ENCODE measurements at places on chromosomes 4 and X.

GRCh38 chr4:39365830-39366771 is at the start of gene RFC1:
Gene RFC1, minus strand, starts transcription at chr4:39366362. Its CDS starts 121 bp downstream, at chr4:39366241.
- peak; percentile 83 for DNase-seq

DNA sequence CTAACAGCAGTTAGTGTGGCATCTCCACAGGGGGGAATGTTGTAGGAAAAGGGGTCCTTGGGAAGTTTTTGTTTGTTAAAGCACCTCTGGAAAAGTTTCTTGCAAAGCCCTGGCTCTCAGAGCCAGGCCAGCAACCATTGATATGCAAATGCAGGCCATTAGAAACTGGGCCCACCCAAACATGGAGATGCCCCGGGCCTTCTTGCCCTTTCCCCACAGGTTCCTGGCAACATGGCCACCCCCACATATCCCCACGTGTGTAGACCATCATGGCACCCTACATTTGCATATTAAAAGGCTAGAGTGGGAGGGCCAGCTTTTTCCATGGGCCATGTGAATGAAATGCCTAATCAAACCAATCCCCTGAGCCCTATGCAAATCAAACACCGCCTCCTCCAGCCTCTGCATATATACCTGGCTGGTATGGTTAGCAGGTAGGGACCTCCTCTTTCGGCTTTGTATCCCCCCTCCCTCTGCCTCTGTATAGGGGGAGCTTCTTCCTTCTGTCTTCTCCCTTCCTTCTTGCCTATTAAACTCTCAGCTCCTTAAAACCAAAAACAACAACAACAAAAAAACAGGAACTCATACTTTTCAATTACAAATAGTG is 44.0 kb upstream of the ZCCHC13 start:
- no peak for DNase-seq

- DNase-seq: no peak
These were observed 124.2 kb upstream of the EOLA2 start for GRCh38 chrX:150062292-150063137.

DNA sequence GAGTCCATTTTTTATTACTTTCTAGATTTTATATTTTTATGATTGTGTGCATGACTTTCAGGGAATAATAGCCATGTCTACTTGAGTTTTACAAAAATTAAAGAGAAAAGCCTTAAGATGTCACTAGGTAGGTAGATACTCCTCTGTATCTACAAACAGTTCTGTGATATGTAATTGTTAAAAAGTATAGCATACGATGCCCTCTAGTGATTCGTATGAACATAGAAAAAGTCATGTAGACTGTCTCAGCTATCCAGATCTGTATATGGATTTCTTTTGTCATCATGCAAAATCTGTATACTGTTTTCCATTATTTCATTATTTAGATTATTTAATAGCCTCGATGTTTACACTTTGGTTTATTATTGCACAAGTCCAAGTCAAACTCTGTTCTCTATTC is 856.6 kb downstream of the CENPC start:
- no peak for DNase-seq

- no peak for DNase-seq
These were observed 192.2 kb downstream of the FGF13 start for GRCh38 chrX:138519296-138519695.

GRCh38 chr4:167114416-167114971 is 119.8 kb downstream of the SPOCK3 start:
- no peak for DNase-seq

DNA sequence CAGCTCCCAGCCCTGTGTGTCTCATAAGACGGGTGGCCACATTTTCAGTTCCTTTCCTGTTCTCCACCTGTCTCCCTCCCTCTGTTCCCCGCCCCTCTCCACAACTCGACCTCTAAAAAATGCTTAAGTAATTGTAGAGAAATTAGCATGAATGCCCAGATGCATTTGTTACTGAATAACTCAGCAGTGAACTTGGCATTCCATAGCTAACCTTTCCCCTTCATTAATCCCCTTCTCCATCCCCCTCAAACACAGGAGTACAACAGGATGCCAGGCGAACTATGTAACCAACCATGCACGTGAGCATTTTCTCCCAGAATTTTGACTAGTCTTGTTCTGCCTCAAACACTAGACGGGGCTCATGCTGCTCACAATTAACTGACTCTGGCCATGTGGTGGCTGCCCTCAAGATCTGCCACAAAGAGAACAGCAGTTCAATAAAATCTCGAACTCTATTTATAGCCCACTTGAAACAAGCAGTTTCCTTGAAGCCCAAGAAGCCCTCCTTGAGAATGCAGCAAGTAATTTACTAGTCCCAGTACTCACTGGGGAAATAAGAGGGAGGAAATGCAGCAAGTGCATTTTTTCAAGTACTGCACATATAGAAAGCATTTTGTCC is 351.2 kb downstream of the ARHGAP24 start:
- no peak for DNase-seq

GRCh38 chr4:10750714-10751113 is 66.1 kb upstream of the CLNK start:
- no peak for DNase-seq

GRCh38 chr4:183987987-183988392 is 82.9 kb downstream of the STOX2 start:
- DNase-seq: no peak

- no peak for DNase-seq
These were observed 76.7 kb downstream of the TAB3 start for GRCh38 chrX:30812326-30812725.

GRCh38 chr4:14520171-14520570 is 482.1 kb upstream of the CPEB2 start:
- DNase-seq: no peak

- no peak for DNase-seq
These were observed 138.8 kb downstream of the AREG start for GRCh38 chr4:74583757-74584156.

- DNase-seq: no peak
These were observed 434.7 kb upstream of the NDST4 start for GRCh38 chr4:115548123-115548522.

- DNase-seq: no peak
These were observed 76.4 kb downstream of the ZFYVE28 start for GRCh38 chr4:2341911-2342652.

GRCh38 chr4:3257556-3258482 is 8.9 kb downstream of the MSANTD1 start:
- no peak for DNase-seq

GRCh38 chr4:77235289-77235854 is 78.4 kb downstream of the CCNG2 start:
- no peak for DNase-seq

- no peak for DNase-seq
These were observed 662 bp downstream of the SLAIN2 start for GRCh38 chr4:48341776-48342605.

DNA sequence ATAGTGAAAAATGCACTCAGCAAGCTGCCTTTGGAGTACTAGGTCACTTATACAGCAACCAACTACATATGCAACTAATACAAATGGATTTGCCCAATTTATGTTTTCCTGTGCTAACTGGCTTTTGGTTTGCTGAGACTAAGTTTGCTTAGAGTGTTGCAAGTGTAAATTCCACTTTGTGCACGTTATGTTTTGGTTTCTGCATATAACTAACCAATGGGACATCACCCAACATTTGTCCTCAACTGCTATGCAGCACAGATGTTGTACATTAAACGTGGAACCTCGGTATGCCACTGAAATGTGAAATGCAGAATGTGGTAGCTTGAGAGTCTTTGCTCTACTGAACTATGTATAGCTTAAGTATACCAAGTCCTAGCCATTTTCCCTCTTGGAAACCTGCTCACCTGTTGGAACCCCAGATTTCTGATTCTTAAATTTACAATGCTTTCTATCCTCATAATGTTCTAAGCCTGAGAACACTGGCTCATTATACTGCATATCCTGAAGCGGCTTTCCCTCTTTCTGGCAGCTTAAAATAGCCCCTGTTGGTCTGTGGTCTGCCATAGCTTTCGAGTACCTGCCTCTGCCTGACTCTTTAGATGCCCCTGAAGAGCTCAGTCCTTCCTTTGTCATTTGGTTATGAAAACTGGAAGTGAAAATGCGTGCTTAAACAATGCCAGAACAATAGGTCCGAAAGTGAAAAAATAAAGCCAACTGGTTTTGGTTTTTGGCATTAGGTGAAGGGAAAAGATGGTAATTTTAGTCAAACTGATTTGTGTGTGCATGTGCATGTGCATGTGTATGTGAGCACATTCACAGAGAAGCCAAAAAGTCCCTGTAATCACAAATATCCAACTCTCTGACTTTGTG is 158.0 kb downstream of the SH2D1A start:
- no peak for DNase-seq

- DNase-seq: no peak
These were observed 21.4 kb downstream of the CT47C1 start for GRCh38 chrX:119093991-119094735.

DNA sequence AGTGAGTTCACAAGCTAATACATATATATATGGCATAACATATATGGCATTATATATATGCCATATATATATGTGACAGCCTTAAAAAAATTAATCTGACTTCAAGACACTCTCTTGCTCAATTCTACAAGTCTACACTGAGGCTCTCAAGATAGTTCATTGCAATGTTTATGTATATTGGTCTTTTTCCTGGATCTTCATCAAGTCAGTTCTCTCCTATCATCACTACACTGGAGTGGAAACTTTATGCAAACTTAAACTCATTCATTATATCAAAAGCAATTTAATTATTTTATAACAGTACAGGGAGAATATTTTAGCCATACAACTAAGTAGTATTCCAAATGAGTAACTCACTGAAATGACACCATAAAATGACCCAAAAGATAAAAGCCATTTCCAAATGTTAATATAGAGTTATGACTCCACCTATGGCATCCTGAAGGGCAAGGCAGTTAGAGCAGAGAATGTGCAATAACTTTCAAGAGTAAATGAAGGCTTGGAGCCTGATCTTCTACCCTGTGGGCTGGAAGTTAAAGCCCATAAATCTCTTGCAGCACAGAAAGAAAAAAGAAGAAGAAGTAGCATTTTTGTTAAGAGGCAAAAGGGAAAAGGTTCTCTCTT is 176.3 kb upstream of the SLIT2 start:
- DNase-seq: no peak

GRCh38 chrX:53128097-53128749 is 34.3 kb downstream of the KANTR start:
- no peak for DNase-seq

- no peak for DNase-seq
These were observed 587.4 kb downstream of the RPA4 start for GRCh38 chrX:97471071-97471470.

DNA sequence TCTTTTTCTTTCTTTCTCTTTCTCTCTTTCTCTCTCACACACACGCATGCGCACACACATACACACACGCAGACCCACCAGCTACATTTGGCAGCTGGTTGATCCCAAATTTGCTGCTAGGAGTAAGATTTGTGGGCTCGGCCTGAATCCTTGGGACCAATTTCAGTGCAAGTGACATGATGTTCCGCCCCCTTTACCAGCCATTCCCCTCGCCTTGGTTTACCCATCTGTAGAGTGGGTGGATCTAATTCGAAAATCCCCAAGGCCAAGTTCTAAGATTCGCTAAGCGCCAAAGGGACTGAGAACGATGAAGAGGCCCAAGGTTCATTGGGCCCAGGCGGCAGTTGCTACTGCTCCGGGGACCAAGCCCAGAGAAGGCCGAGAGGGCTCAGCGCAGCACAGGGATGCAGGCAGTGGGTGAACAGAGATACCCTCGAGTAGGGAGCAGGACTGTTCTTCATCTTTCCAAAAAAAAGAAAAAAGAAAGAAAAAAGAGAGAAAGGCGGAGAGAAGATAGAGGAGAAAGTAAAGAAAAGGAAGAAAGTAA is 5.8 kb downstream of the NKX3-2 start:
- no peak for DNase-seq

GRCh38 chrX:74431797-74432196 is 10.5 kb downstream of the SLC16A2 start:
- DNase-seq: no peak

DNA sequence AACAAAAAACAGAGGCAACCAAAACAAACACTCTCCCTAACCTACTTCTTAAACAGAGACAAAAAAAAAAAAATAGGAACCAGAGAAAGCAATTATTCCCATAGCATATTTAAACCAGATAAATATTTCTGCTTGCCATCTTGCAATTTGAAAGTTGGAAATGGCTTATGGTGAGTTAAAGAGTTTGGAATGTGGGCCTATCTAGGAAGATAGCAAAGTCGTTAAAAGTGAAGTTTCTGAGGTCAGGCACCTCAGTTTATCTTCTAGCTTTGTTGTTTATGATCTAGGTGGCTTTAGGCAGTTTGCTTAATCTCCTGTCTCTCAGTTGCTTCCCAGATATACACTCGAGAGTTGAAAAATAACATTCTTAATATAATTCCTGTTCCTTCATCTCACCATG is 284.2 kb downstream of the KCNIP4 start:
- no peak for DNase-seq

- no peak for DNase-seq
These were observed 10.7 kb downstream of the TENT5D start for GRCh38 chrX:80430826-80431504.

GRCh38 chr4:136484996-136485395 is 1047.3 kb downstream of the PCDH18 start:
- no peak for DNase-seq

DNA sequence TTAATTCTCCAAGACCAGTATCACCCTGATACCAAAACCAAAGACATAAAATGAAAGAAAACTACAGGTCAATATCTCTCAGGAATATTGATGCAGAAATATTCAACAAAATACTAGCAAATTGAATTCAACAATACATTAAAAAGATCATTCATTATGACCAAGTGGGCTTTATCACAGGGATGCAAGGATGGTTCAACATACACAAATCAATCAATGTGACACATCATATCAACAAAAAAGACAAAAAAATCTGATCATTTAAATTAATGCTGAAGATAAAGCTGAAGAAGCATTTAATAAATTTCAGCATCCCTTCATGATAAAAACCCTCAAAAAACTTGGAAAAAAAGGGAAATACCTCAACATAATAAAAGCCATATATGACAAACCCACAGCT is 341.4 kb downstream of the GUCY2F start:
- no peak for DNase-seq

- no peak for DNase-seq
These were observed 26.6 kb upstream of the SNCA start for GRCh38 chr4:89863533-89863932.

- DNase-seq: no peak
These were observed 832.5 kb upstream of the GRID2 start for GRCh38 chr4:91471280-91471679.

DNA sequence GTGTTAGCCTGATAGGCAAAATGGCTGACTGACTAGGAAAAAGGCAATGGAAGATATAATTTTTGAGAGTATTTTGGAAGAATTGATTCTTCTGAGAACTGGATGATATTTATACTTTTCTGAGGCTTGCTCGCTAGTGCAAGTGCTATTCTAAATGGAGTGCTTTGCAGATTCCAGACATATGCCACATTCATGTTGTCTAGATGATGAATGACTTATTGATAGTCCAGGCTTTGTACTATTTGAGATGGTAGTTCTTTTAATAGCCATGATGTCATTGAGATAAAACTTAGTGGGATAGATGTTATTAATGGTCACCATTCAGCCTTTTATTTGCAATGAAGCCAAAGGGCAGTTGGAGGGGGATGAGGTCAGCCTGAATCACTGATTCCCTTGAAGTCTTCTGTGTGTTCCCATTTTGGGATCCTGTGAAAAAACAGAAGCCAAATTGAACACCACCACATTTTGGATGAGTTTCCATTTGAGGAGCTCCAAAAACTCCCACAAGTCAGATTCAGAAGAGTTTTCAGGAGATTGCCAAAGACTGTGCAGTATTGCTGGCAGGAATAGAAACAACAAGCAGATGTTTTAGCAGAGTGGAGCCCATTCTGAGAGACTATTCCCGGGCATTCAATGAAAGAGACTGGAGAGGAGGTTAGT is 184.1 kb downstream of the IL1RAPL2 start:
- no peak for DNase-seq
